AG10803 (cell line): ENCODE measurements at places on chromosomes 4 and X.

DNA sequence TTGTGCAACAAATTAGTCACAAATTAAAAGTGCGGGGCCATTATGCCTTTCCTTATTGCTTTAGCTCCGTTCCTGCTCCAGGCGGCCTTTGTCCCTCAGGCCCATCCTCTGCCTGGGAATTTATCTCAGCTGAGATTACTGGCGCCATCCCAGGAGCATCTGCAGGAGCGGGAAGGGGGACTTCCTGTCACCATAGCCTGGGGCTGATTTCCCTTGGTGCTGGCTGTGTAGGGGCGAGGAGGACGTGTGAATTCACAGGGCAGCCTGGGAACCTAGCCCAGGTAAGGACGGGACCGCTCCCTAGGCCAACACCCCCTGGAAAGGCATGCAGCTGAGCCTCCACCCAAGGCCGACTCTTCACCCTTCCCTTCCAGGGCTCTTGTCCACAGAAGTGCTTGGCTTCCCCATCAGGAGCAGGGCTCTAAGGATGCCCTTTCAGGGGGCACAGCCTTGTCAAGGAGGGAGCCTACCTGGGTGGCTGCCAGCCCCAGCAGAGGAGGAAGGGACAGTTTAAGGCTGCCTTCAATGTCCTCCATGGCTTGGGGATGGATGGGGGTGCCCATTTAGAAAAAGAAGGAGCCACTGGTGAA is 72.6 kb upstream of the NKX1-1 start:
- DNase-seq: no peak

GRCh38 chr4:86357608-86358007 is 2.2 kb downstream of the MAPK10 start:
- DNase-seq: no peak

DNA sequence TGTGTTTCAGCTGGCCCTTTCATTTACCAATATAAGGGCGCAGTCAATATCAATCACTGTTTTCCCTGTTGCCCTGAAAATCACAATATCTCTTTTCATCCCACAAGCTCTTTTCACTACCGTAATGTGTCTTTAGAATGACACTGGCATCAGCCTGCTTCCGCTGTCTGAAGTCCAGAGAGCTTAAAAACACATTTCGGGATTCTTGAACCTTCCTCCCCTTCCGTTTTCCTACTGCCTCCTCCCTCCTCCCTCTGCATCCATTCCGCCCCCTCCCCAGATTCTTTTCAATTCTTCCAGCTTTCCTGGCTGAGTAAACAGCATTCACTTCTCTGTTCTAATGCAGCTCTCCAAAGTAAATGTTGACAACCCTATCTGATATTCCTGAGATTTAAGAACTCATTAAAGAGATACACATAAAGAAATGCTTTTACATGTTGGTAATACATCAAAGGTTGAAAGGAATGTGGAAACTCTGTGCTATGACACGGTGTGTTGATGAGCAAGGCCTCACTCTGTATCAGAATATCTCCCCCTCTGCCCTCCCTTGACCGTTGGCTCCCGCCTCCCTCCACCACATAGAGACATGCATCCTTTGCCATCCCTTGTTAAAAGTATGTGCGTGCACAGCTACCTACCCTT is 83.5 kb upstream of the SPRY1 start:
- no peak for DNase-seq

- no peak for DNase-seq
These were observed 104.6 kb downstream of the NBDY start for GRCh38 chrX:56833626-56834025.

DNA sequence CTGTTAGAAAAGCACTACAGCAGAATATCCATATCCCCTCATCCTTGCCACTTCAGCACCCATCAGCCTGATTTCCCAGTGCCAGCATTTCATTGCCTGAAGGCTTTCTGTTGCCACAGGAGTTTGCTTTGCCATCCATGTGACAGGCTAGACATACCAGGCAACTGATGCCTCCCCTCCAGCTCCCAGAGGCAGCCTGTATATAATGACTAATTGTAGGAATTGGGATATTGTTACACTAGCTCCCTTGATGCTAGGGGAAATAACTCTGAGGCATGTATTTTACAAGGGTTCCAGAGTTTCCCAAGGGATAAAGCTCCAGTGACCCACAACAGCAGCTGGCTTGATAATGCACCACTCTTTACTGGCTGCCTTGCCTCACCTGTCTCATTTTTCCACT is 608.0 kb upstream of the FTHL17 start:
- DNase-seq: no peak

GRCh38 chr4:123077330-123077729 is 154.9 kb upstream of the NUDT6 start:
- DNase-seq: no peak

DNA sequence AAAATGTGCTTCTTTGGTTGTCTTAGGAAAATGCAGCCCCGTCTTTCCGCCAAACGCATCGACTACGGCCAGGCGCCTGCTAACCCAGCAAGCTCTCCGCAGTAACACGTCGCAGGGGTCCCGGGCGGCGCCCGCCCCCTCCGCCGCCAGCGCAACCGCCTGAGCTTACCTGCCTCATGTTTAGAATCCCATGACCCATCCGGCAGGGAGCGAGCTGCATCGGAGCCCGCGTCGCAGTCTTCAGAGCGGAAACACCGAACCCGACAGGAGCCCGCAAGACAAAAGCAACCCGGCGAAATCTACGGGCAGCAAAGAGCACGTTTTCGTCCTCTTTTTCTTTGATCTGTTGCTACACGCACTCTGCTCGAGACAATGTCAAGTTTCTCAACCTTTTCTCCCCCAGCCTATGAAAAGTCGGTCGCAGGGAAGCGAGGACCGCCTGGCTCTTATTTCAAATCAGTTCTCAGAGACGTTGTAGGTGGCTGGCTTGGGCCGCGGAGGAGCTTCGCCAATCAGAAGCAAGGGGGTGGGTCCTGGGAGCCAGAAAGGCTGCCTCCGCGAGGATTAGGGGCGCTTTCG is at the start of gene MID1:
TSS of gene MID1 (minus strand) at position 465 of the 579 bp plus-strand sequence. CDS start 53,038 bp downstream, outside the sequence.
- peak; percentile 68 for DNase-seq

DNA sequence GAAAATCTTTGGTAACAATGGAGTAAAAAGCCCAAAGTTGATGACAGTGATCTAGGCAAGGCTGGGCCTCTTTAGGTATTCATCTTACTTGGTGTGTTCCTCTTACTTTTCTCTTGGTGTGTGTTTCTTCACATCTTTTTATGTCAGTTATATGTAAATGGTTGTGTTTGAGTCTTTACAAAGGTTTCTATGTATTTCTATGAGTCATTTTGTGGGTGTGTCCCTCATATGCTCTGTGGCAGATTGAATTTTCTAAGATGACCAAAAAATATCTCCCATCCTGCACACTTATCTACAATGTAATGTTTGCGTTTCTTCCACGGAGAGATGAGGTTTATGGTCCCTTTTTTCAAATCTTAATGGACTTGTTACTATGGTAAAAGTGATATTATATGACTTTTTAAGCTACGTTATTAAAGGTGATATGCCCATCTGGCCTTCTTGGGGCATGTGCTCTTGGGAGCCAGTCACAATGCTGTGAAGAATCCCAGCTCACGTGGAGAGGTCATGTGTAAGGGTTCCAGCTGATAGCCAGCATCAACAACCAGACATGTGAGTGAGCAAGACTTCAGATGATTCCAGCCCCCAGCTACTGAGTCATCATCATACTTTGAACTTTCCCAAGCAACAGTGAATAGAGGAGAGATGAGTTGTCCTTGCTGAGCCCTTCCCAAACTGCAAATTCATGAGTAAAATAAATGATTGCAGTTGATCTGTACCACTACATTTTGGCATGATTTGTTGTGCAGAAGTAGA is 126.9 kb downstream of the CBLL2 start:
- DNase-seq: no peak

- DNase-seq: peak; percentile 74
These were observed 106.9 kb downstream of the SMIM20 start for GRCh38 chr4:26020881-26021280.

DNA sequence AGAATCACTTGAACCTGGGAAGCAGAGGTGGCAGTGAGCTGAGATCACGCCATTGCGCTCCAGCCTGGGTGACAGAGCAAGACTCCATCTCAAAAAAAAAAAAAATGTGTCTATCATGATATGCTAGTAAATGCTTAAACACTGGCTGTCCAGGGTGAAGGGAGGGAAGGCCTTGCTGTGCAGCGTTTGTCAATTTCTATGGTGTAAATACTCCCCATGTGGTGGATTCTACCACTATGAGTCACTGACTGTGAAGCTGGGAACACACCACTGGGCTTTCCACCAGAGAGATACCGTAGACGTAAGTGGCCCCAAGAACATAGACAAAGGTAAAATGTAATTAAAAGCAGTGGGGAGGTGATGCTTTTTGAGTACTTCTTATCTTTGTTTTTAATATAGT is 51.3 kb upstream of the LEF1 start:
- DNase-seq: no peak

GRCh38 chr4:142264961-142265360 is 581.1 kb downstream of the INPP4B start:
- DNase-seq: peak; percentile 36

DNA sequence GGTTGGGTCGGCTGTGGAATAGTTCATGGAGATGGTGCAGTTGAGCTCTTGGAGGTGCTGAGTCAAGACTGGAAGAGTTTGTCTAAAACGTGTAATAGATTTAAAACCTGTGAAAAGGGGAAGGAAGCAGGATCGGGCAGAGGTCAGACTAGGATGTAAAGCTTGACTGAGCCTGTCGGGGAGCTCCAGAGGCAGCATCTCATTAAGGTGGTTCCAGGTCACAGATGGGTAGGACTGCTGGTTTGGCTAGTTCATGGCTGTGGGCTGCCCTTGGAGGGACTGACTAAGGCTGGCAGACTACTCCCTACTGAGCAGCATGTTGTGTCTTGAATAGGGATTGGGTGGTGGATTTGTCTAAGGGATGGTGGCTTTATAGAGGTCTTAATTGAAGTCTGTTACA is 28.4 kb upstream of the WDR1 start:
- DNase-seq: no peak

GRCh38 chr4:113750296-113750695 is 11.2 kb downstream of the CAMK2D start:
- no peak for DNase-seq

- DNase-seq: peak; percentile 33
These were observed 2.0 kb upstream of the STAG2 start for GRCh38 chrX:123959281-123960063.

GRCh38 chr4:67746797-67747495 is 7.2 kb downstream of the GNRHR start:
- peak; percentile 49 for DNase-seq

GRCh38 chr4:45100956-45101818 is 374.8 kb upstream of the GNPDA2 start:
- no peak for DNase-seq

- DNase-seq: no peak
These were observed 115.5 kb downstream of the EFHC2 start for GRCh38 chrX:44227991-44228390.

GRCh38 chrX:68490644-68491043 is 8.2 kb upstream of the YIPF6 start:
- DNase-seq: peak; percentile 12

DNA sequence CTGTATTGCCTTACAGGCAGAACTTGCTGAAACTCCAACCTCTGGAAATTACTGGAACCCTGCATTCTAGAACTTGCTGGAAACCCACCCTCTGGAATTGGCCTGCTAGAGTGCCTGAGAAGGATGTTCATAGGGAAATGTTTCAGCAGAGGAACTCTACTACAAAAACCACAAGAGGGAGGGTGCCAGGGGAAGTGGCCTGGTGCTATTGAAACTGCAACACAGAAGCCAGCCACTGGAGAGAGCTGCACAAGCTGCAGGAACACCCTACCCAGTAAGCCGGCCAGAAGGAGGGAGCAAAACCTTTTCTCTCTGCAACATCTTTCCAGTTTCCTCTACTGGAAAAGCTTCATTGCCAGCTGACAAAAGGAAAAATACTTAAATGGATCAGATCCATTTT is 2.5 kb upstream of the BRWD3 start:
- DNase-seq: peak; percentile 43

- DNase-seq: no peak
These were observed 119.8 kb downstream of the AMELX start for GRCh38 chrX:11412715-11413623.

- no peak for DNase-seq
These were observed 6.3 kb downstream of the RHOXF1 start for GRCh38 chrX:120109378-120109777.

- DNase-seq: no peak
These were observed 24.5 kb downstream of the F8A2 start for GRCh38 chrX:155406429-155406828.

- DNase-seq: no peak
These were observed 1981.3 kb upstream of the IGFBP7 start for GRCh38 chr4:59091146-59092142.

GRCh38 chr4:130335417-130336194 is 1239.7 kb downstream of the C4orf33 start:
- no peak for DNase-seq
